ENCODE measurements at places on chromosomes 5 and 9. TPM values are rescaled to one million over a fixed set of nuclear protein-coding genes. Genes with fewer than 3 reads are reported as not detected.
A peak's percentile ranks its signal among the peaks of the same experiment; 100 is the strongest.

DNA sequence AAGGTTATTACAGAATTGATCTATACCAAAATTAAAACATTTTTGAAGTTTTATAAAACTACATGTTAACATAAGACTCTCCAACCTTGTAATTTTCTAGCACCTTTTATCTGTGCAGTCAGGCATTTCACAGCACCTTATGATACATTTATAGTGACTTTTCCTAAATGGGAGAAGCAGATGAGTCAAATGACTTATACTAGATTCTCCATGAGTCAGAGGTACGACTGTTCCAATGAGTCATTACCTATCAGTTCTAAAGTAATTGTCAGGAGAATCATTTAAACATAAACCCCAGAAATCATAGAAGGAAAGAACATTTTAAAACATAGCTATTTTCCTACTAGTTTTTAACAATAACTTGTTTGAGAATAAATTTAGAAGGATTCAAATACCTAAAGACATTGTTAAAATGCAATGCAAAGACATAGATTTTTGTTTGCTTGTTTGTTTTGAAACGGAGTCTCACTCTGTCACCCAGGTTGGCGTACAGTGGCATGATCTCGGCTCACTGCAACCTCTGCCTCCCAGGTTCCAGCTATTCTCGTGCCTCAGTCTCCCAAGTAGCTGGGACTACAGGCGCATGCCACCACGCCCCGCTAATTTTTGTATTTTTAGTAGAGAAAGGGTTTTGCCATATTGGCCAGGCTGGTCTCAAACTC, 34.7 kb upstream of the DMXL1 start:
- no peak for DNase-seq

DNA sequence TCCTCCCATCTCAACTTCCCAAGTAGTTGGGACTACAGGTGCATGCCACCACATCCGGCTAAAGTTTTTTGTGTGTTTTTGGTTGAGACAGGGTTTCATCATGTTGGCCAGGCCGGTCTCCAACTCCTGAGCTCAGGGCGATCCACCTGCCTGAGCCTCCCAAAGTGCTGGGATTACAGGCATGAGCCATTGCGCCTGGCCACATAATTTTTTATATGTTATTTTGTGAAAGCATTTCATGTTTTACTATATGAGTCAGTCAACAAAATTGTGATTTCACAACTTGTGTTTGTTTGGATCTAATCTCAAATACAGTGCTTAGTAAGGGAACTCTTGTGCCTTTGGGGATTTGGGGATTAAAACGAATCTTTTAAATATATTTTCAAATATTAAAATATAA, 20.0 kb upstream of the FAM120AOS start:
- no peak for DNase-seq

DNA sequence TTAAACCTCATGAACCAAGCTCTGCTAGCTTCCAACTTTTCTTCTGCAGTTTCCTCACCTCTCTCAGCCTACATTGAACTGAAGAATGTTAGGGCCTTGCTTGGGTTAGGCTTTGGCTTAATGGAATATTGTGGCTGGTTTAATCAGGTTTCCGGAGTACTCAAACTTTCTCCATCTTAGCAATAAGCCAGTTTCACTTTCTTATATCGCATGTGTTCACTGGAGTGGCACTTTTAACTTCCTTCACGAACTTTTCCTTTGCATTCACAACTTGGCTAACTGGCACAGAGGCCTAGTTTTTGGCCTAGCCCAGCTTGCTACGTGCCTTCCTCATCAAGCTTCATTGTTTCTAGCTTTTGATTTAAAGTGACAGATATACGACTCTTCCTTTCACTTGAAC, 81.0 kb upstream of the MAST4 start:
- DNase-seq: no peak

DNA sequence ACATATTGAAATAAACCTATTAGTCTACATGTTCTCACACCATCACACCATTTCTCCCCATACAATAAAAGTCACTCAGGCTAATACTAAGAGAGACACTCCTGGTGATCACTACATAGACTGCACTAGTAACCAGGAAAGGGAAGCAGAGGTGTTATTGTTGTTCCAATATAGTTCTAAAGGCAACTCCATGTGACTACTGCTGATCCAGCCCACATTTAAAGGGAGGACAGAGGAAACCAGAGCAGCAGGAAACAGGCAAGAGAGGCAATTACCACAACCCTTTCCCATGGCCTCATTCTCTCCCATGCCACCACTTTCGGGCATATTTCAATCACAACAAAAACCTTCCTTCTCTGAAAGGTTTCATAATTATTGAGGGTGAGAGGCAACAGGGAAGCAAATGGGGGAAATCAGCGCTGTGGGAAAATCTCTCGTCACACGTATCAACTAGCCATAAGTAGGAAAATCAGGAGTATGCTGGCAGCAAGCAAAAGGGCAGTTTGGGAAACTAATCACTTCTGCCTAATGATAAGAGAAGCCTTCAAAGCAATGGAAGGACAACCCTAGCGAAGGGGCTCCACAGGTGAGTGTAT, 1.8 kb downstream of the UBAP2 start:
- DNase-seq: no peak

- no peak for DNase-seq
These were observed 36.3 kb upstream of the EBF1 start for GRCh38 chr5:159135896-159136531.

DNA sequence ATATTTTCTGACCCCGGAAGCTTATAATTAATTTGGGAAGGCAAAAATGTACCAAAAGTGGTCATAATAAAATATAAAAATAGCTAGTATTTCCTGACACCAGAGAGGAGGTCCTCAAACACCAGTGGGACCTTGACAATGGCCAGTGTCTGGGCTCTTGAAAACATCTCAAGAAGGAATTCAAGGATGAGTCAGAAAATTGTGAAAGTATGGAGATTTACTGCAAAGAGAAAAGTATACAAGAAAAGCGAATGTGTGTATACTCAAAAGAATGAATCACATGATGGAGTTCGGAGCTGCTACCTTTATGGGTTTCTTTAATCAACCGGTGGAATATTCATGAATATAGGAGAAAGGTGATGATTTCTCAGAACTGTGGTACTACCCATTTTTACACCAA, 1709.0 kb upstream of the WWC1 start:
- no peak for DNase-seq

GRCh38 chr5:131413605-131414559, 150.0 kb downstream of the CDC42SE2 start:
- DNase-seq: no peak

DNA sequence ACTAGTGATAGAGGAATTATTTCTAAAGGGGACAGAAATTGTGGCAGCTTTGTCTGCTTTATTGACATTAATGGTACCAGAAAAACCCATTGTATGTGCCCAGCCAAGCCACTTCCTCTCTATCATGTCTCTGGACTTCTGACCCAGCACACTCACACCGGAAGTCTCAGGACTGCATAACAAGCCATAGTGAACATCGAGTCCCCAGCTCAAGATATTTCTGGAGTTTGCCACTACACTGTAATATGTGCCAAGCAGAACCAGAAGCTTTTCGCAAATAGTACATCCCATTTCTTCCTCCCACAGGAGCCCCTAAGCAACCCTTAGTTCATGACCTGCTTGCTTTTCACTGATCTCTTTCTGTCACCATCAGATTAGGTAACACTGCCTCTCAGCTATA, 187.4 kb upstream of the GHR start:
- no peak for DNase-seq

DNA sequence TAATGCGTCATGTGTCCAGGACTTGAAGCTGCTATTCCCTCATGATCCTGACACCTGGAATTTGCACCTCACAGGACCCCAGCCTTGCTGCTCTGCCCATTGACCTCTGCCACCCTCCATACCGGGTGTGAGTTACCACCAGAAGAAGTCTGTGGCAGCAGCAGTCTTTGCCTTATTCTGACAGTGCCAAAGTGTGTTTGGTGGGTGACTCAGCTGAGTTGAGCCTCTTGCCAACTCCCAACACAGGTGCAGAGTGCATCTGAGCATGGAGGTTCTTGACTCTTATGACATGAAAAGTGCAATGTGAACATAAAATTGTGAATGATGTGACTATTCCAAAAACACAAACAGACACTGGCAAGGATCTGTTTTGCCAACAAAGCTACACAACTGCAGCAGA, 1166.5 kb upstream of the CDH18 start:
- DNase-seq: no peak

DNA sequence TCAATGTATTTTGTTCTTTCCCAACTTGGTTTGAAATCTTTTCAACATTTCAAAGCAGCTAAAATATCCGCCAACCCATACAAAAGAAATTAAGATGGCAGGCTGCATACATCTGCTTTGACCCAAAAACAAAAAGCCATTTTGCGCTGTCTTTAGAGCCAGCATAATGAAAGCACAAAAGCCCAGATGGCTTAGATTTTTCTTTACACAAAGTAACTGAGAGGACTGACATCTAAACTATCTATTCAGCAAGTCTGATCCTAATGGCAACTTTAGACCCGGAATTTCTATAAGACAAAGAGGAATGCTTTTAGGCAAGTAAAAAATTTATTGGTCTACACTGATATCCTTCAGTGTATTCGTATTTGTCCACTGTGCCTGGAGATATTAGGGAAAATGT, 86.3 kb downstream of the MYO10 start:
- no peak for DNase-seq

DNA sequence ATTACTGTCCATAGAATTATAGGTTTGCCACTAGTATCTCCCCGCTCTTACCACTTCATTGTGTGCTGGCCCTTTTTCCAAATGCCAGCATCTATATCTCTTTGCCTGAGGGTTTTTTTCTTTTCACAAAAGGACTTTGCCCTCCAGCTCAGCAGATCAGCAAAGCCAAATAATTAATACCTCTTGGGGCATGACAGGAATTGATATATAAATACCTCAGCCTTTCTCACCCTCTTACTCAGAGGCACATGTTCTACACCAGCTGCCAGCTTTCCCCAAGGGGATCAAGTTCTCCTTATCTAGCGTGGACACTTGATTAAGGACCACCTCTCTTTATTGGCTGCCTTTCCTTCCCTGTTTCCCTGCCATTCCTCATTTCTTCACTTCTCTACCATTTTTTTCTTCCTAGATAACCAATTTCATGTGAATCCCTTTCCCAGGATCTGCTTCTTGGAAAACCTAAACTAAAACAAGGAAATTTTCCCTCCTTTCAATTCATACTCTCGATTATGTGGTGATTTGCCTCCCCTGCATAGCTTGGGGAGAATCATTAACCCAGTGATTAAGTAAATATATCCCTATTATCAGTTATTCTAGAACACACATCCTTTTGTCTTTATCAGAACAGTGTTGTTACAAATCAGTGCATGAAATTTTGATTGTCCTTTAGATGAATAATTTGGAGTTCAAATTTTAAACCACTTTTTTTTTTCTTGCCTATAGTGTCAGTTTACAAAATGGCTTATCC, 6.9 kb upstream of the NUDT12 start:
- DNase-seq: no peak

DNA sequence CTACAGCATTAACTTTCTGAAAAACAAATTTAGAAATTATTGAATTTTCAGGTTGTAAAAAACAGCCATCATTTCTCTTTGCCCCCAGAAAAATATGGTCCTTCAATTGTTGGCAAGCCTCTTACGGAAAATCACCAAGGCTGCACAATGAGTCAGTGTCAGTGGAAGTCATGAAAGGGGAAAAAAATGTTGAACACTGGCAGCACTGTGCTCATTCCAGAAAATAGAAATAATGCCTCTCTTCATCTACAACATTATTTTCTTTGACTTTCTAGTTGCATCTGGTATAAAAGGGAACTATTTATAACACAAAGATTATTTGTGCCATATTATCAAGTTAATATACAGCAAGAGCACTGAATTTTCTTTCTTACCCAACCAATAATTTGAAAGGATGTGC, 26.7 kb upstream of the STK32A start:
- no peak for DNase-seq

GRCh38 chr5:97629276-97629675, 446.2 kb upstream of the RIOK2 start:
- peak; percentile 73 for DNase-seq

DNA sequence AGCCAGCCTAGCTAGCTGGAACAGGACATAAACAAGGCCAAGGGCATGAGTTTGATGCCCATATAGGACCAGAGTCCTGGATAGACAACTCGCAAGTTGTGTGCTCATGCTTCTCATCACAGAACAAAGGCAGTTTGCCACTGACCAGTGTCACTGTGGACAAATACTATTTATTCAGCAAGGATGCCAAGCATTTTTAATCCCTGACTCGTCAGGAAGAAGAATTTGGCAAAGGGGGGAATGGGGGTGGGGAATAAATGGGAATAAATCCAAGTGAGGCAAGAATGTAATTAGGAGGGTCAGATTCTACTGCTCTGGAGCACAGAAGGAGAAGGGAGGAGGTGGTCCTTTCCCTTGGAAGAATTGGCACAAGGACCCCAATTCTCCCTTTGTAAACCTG, 46.8 kb upstream of the ANKRD55 start:
- no peak for DNase-seq

DNA sequence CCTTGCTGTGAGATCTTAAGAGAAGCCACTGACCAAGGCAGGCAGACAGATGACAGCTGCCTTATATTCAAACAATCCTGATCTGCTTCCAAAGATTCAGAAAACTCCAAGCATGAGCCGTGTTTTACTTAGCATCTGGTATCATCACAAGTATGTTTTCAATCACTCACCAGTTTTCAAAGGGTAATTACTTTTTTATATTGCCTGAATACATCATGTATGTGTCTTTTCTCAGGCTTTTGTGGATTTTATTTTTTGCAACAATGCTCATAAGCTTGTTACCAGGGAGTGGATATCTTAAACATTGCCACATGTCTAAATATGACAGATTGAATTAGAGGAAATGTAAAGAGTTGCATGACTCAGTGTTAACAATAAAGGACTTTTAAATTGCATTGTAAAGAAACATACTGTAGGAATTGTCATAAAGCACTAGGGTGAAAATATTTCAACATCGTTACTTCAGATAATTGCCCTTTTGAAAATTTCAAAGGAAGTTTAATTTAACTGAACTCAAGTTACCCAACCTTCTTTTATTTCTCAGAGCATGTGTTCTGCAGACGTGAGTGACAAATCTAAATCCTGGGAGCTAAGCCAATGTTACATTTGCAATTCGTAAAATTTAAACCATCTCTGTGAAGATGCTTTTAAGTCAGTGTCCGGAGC, 326.1 kb downstream of the PLK2 start:
- DNase-seq: no peak

DNA sequence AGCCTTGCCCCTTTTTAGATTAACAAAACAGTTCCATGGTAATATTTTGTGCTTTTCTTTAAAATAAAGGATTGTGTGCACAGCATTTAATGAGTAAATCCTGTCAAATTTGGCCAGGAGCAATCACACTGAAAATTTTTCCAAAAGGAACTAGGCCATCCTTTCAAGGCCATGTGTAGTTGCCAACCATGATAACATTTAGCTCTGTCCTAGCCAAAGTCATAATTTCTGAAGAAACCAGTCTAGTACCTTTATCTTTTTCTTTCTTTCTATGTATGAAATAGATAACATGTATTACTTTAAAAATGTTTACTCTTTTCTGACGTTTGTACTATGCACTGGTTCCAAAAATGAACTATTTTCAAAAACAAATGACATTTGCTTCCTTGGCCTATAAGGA, 143.7 kb downstream of the PBX3 start:
- DNase-seq: no peak

- no peak for DNase-seq
These were observed 32.8 kb upstream of the MCTP1 start for GRCh38 chr5:95317687-95318086.

- no peak for DNase-seq
These were observed 324.6 kb downstream of the TMEM232 start for GRCh38 chr5:110401881-110402280.

The UBAC1 gene
- total RNA-seq: 35.2 TPM

The LMBRD2 gene
- 18.5 TPM for total RNA-seq

The GPR151 gene
- total RNA-seq: not detected

The DDX4 gene
- total RNA-seq: not detected

The CDH6 gene
- 24.5 TPM for total RNA-seq

The LCN2 gene
- 6.0 TPM for total RNA-seq

Data from sciatic nerve (tissue), 2 donors.